ENCODE measurements at places on chromosomes 12 and 14.

DNA sequence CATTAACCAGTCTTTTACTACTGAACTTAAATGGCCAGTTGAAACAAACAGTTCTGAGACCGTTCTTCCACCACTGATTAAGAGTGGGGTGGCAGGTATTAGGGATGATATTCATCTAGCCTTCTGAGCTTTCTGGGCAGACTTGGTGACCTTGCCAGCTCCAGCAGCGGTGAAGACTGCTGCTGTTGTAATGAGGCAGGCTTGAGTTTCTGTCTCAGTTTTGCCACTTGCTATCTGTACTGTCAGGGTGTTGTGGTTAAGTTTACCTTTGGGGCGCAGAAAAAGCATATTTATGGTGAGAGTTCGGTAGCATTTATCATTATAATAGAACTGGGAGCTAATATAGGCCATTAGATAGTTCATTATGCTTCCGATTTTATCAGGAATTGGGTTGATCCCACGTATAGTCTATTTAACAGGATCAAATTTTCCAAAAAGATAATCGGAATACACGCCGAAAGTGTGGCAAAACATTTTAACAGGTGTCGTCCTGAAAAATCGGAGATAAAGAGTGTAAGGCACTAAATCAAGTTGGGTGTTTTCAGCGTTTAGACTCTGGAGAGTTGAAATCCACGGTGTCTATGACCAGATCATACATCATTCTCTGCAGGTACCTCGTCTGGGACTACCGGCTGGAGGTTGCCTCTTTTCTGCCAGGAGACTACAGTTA, 688 bp upstream of the NECAP1 start:
- no peak for DNase-seq

GRCh38 chr12:71011261-71011660, 90.7 kb upstream of the PTPRR start:
- no peak for DNase-seq

GRCh38 chr12:132014092-132014914, 64.6 kb downstream of the EP400 start:
- no peak for DNase-seq

DNA sequence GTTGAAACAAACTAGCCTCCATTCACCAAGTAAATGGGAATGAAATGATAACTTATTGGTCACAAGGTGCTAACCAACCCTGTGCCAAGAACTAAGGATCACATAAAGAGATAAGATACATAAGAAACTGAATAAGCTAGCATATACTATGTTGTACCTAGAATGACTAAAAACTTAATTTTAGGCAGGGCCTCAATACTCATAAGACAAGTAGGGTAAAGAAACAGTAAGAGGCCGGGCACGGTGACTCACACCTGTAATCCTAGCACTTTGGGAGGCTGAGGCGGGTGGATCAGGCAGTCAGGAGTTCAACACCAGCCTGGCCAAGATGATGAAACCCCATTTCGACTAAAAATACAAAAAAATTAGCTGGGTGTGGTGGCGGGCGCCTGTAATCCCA, 17.7 kb downstream of the GDF11 start:
- DNase-seq, result no peak

DNA sequence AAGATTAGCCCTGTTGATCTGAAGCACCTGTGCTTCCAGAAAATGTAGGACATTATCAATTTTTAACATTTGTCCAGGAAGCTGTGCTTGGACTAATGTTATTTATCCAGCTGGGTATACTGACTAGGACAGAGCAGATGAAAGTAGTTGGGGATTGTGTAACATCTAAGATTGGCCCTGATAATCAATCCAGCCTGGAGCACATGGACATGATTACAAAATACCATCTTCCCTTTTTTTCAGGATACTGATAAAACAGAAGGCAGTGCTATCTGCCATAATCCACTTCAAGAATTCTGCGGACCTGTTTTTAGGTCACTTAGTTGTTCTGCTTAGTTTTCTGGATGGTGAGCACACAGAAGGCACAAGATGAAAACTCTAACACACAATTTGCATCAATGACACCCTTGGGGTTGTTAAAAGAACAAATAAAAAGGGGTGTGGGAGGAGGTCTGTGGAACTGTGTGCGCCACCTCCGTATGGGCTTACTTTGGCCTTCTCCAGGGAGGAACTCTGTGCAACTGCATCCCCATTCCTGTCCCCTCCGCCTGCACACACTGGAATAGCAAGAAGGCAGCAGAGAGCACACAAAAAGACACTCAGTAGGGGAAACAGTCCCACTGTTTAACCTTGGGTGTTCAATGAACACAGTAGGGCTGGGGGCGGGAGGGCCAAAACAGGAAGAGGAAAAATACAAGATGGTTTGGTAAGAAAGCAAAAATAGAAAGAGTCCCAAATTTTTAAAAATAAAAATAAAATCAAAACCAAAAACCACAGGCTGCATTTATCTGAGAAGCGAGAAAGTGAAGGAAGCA, 31.1 kb upstream of the DUSP6 start:
- peak; percentile 20 for DNase-seq

- no peak for DNase-seq
Observed at GRCh38 chr12:7501031-7501588, 2.5 kb downstream of the CD163 start.

- no peak for DNase-seq
Observed at GRCh38 chr12:67940780-67941243, 48.4 kb upstream of the IFNG-AS1 start.

DNA sequence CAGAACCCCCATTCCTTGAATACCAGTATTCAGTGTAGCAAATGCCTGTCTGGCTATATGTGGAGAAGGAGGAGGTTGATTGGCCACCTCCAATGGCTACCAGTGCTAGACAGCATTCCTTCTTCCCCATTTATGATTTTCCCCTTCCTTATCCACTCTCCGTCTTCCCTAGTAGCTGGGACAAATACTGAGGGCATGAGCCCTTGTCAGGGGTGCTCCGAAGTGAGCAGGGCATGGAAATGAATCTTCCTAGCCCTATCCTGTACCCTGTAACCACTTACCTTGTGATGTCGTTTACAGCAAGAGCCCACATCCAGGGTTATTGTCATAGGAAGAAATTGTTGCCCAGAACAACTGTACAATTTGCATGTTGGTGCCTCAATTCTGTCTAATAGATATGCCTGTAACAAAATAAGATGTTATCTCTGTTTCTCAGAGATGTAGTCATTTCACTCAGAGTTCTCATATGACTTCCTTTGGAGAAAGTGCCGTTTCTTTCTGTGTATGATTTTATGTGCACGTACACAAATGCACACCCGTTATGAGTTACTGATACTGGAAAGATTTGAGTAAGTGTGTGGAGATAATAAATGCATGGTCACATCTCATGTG, 423.7 kb downstream of the EGLN3 start:
- no peak for DNase-seq

- DNase-seq, result peak; percentile 31
Observed at GRCh38 chr14:95619785-95620417, 66.3 kb upstream of the TCL1B start.

DNA sequence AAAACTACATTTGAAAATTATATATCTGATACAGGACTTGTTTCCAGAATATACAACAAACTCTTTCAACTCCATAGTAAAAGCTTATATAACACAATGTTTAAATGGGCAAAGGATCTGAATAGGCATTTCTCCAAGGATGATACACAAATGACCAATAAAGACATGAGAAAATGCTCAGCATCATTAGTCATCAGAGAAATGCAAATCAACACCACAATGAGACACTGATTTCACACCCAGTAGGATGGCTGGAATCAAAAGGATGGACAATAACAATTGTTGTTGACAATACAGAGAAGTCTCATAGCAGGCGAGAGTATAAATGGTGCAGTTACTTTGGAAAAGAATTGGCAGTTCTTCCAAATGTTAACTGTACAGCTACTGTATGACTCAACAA, 394.9 kb downstream of the BCL11B start:
- no peak for DNase-seq

DNA sequence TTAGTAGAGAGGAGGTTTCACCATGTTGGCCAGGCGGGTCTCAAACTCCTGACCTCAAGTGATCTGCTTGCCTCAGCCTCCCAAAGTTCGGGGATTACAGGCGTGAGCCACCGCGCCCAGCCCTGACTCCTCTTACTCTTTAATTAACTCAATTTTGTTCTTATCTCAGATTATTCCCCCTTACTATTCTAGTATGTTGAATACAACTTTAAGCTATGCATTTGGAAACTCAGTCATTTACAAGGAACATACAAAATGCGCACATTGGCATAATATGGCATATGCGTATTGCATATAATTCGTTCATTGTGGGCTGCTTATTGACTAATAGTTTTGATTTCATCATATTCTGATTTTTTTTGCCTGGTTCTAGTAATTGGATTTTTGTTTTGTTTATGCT, 10.8 kb upstream of the CD163 start:
- no peak for DNase-seq

- DNase-seq, result no peak
Observed at GRCh38 chr14:65024957-65025356, 38.3 kb downstream of the FNTB start.

DNA sequence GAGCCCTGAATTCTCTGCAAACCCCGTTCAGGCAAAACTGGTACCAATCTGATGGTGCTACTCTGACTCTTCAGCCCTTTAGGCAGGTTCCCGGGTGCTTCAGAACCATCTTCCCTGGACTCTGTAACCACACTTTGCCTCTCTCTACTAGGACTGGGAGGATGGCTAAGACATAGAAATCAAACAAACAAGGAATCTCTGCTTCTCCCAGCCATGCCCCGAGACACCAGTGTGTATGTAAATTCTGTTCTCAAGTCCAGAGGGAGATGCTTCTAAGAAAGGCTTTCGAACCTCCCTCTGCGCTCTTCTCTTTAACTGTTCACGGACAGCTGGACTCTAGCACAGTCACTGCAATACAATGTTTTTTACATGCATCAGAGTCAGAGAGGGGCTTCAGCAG, 1.9 kb upstream of the KCNK10 start:
- no peak for DNase-seq

- no peak for DNase-seq
Observed at GRCh38 chr12:111635524-111635923, 36.4 kb upstream of the ATXN2 start.

DNA sequence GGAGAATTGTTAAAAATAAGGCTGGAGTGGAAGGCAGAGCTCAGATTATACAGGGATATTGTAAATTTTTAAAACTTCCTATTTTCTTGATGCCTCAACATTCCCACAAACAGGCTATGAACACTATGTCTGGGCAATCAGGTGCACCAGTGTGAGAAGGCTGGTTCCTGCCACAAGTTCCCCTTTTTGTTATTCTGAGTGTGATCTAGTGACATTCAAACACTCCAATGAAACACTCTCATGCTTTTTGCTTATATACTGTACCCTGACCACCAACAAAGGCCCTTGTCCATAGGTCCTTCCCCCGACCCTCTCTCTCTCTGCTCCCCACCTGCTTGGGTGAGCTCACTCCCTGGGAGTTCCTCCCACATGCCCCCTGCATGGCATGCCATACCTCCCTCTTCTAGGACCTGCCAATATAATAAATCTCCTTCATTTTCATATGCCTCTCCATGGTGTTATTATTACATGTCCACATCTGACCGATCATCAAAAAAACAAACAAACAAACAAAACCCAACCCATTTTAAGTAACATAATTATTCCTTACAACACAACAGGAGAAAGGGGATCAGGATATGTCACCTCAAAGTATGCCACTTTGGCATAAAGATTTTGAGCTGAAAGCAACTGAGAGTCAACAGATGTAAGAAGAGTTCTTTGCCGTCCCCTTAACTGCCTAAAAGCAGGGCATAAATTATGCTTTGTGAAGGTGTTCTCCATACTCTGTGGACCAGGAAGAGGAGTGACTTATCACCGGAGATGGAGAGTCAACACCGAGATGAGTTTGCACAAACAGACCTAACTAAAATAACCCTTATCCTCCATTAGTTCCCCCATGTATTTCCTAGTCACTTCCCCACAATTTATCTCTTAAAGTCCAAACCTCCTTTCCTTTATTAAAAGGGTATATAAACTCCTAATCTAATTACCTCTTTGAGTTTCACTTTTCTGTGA, 42.5 kb upstream of the CATSPERB start:
- DNase-seq, result no peak

DNA sequence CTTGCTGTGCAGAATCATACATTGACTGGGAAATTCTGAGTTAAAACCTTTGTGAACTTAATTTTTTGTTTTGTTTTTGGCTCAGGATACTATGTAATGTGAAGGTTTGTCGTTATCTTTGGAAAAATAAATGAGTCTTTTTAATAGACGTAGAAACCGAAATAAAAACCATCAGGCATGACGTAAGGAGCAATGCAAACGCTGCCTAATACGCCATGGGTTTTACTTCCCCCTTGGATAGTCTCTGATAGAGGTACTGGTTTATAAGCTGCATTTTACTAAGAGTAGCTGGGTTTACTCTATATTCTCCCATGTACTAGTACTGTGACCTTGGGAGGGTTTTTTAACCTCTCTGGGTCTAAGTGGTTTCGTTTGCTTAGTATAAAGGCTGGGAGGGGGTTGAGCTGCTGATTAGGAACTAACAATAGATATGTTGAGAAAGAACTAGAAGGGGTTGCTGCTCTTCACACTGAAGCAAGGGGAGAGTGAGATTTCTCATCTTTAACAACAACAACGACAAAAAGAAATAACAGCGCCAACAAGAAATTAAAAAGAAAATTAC, 66.8 kb upstream of the SLCO1C1 start:
- peak; percentile 12 for DNase-seq

GRCh38 chr12:108333898-108334699, 5.0 kb downstream of the CMKLR1 start:
- no peak for DNase-seq

GRCh38 chr14:57418999-57419398, 28.6 kb downstream of the NAA30 start:
- DNase-seq, result no peak

- no peak for DNase-seq
Observed at GRCh38 chr12:50261654-50262053, 21.7 kb downstream of the LIMA1 start.

DNA sequence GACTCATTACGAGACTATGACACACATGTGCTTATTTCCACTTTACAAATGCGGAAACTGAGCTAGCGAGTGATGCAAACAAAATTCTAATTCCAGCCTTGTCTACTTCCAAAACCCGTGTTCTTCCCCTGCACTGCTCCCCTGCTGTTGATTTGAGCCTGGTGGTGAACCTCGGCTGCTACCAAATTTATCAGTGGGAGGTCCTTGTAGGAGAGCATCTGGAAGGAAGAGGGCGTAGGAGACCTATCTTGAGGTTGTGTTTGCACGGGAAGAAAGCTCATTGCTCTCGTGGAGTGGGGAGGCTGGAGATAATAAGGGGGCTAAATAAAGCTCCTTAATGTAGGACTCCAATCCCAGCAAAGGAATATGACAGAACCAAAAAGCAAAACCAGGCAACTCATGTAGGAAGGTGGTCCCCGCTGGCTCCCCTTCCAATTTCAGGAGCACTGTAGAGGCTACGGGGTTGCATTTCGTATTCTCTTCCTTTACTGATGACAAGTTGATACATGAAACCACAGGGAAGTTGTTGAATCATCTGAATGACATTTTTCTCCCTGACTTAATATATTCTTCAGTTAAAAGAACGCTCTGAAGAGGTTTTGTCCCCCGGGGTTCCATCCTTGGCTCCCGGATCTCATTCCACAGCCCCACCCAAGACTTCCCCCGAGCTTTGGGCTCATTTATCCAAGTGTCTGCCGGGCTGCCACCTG, 52.6 kb downstream of the FZD10 start:
- no peak for DNase-seq

Data from neural progenitor cell (in vitro differentiated cells).